ENCODE measurements at places on chromosomes 7 and 10. TPM values are rescaled to one million over a fixed set of nuclear protein-coding genes. Genes with fewer than 3 reads are reported as not detected.

The EPO gene
- total RNA-seq = not detected

The OR13A1 gene
- total RNA-seq = under 0.01 TPM

The COL1A2 gene
- 2,752 TPM for total RNA-seq

The INA gene
- 3.7 TPM for total RNA-seq

Data from placental pericyte (primary cell).